ENCODE measurements at places on chromosomes 2 and 18.

DNA sequence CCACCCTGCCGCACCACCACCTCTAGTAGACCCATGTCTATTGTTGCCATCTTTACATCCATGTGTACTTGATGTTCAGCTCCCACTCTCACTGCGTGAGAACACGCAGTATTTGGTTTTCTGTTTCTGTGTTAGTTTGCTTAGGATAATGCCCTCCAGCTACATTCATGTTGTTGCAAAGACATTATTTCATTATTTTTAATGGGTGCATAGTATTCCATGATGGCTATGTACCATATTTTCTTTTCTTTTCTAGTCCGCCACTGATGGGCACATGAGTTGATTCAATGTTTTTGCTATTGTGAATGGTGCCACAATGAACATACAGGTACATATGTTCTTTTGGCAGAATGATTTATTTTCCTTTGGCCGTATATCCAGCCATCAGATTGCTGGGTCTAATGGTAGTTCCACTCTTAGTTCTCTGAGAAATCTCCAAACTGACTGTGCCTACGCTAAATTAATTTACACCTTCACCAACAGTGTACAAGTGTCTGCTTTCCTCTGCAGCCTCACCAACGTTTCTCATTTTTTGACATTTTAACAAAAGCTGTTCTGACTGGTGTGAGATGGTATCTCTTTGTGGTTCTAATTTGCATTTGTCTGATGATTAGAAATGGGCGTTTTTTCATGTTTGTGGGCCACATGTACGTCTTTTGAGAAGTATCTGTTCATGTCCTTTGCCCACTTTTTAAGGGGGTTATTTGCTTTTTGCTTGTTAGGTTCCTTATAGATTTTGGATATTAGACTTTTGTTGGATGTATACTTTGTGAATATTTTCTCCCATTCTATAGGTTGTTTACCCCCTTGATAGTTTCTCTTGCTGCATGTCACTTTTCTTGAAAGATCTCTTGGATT, 10.5 kb upstream of the ZNF513 start:
- peaks cover 32% of the 10 kb centered on the region for H3K4me1 ChIP-seq
- no peak overlapping the region for H3K4me3 ChIP-seq
- no peak for DNase-seq
- H3K27me3 ChIP-seq: no peaks in the 10 kb centered on the region
- H3K27ac ChIP-seq: peak overlapping the region; percentile 75
- H3K36me3 ChIP-seq: peaks cover 72% of the 10 kb centered on the region

- H3K4me1 ChIP-seq: peaks cover 2% of the 10 kb centered on the region
- no peaks in the 10 kb centered on the region for H3K27me3 ChIP-seq
- no peaks in the 10 kb centered on the region for H3K36me3 ChIP-seq
- DNase-seq: no peak
Measured at GRCh38 chr2:48434101-48434500, 95.9 kb upstream of the STON1 start.

DNA sequence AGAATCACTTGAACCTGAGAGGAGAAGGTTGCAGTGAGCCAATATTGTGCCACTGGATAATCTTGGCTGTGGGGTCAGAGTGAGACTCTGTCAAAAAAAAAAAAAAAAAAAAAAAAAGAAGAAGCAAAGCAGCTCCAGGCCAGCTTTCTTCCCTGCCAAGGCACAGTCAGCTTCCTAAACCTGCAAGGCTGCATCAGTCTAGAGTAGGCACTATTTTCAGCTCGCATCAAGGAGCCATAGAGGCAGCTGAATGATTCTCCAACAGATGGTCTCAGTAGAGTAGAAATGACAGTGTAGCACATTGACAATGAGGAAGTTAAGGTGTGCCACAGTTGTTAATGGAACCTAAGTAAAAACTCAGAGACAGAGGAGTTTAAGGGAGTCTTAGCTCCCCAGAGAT, 35.6 kb downstream of the BMP10 start:
- H3K4me1 ChIP-seq: peaks cover 65% of the 10 kb centered on the region
- H3K36me3 ChIP-seq: no peaks in the 10 kb centered on the region
- no peak for DNase-seq
- H3K27ac ChIP-seq: no peak overlapping the region
- no peak overlapping the region for H3K4me3 ChIP-seq

GRCh38 chr2:237742614-237743013, 56.0 kb upstream of the RBM44 start:
- DNase-seq: no peak
- peak overlapping the region; percentile 87 for H3K27ac ChIP-seq
- peaks cover 52% of the 10 kb centered on the region for H3K4me1 ChIP-seq
- peaks cover 79% of the 10 kb centered on the region for H3K36me3 ChIP-seq

- H3K4me1 ChIP-seq: no peaks in the 10 kb centered on the region
- H3K27ac ChIP-seq: no peak overlapping the region
- no peak overlapping the region for H3K4me3 ChIP-seq
- no peaks in the 10 kb centered on the region for H3K36me3 ChIP-seq
Measured at GRCh38 chr18:50453732-50454131, 78.9 kb downstream of the SKA1 start.

DNA sequence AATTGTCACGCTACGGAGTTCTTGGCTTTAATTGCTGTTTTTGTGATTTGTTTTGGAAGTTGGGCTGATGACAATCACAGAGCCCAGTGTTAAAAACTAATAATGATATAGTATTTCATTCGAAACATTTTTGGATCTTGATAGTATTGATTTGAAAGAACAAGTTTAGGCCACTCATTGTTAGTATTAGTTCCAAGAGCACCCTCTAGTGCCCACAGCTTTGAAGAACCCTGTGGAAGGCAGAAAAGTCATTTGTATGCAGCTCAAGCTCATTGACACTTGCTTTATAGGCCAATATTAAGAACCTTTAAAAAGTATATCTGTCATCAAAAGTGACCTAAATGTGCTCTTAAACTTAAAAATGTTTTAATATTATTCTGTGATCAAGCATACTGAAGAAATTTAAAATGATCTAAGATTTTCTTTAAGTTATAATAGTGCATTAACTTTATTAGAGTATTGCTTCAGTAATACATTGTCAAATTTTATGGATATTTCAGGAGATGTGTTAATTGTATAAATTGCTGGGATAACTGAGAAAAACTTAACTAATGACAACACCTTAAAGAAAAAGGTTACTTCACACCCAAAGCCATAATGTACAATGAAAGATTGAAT, 191.0 kb downstream of the GRB14 start:
- no peaks in the 10 kb centered on the region for H3K4me1 ChIP-seq
- no peak for DNase-seq
- H3K27ac ChIP-seq: no peak overlapping the region
- no peaks in the 10 kb centered on the region for H3K27me3 ChIP-seq
- H3K36me3 ChIP-seq: no peaks in the 10 kb centered on the region

DNA sequence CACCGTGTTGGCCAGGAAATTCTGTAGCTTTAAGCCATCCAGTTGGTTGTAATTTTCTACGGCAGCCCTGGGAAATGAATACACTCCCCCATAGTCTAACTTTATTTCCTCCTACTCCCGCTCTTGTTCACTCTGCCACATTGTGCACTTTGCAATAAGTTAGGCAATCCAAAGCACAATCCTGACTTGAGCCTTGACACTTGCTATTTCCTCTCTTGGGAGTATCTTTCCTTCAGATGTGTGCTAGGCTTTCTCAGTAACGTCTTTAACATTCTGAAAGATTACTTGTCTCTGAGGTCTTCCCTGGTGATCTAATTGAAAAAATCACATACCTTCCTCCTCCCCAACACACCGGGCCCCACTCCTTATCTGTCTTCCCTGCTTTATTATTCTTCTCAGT, 65.9 kb upstream of the RAB27B start:
- no peaks in the 10 kb centered on the region for H3K4me1 ChIP-seq
- DNase-seq: no peak
- peaks cover 8% of the 10 kb centered on the region for H3K27me3 ChIP-seq
- no peaks in the 10 kb centered on the region for H3K36me3 ChIP-seq

DNA sequence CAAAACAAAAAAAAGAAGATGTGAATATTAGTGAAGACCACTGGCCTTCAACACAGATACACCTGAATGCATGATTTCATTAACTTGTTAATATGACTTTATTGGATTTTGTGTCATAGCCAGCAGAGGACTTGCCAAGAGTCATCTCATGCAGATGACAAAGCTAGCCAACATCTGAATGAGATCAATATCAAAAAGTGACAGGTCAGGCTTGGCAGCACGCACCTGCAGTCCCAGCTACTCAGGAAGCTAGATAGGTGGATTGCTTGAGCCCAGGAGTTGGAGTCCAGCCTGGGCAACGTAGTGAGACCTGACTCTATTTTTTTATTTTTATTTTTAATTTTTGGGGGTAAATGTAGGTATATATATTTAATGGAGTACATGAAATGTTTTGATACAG, 54.5 kb upstream of the TGIF1 start:
- H3K4me3 ChIP-seq: no peak overlapping the region
- H3K36me3 ChIP-seq: no peaks in the 10 kb centered on the region
- H3K27me3 ChIP-seq: no peaks in the 10 kb centered on the region
- H3K27ac ChIP-seq: no peak overlapping the region
- H3K4me1 ChIP-seq: no peaks in the 10 kb centered on the region

DNA sequence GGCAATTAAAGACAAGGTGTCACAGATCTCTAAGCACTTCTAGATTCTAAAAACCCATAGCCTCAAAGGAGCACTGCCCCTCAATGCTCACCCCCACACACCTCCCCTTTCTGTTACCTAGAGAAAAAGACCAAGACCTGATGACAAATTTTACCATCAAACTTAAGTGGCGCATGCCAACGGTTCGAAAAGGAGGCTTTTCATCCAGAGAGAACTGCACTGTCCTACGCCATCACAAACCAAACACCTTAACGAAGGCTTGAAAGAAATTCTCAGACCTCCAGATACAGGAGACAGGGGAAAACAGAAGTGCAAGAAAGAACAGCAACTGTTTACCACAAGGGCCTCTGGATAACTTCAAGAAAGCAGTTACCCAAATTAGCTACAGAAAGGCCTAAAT, 2.0 kb upstream of the ZC3H6 start:
- peaks cover 4% of the 10 kb centered on the region for H3K36me3 ChIP-seq
- H3K4me1 ChIP-seq: peaks cover 16% of the 10 kb centered on the region
- H3K4me3 ChIP-seq: peak overlapping the region; percentile 24
- H3K27ac ChIP-seq: no peak overlapping the region
- no peaks in the 10 kb centered on the region for H3K27me3 ChIP-seq
- no peak for DNase-seq

DNA sequence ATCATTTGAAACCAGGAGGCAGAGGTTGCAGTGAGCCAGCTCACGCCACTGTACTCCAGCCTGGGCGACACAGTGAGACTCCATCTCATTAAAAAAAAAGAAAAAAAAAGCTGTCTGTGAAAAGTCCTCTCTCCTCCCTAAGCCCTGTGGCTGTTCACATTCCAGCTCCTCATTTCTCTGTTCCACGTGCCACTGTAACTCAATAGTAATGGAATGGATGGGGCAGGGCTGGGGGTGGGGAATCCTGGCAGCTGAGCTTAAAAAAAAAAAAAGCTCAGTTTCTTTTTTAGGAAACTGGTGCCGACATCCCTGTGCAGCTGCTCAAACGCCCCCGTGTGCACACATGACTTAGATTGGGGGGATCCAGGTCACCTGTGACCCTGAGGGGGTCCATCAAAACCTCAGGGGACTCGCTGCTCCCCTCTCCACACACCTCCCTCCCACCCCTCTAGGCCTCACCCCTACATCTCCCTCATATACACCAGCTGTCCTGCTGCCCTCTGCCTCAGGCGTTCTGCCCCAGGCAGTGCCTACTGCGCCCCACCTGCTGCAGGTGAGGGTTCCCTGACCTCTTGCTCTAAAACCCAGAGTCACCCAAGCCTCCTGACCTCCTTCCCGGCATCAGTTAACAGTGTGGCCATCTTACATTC, 255.4 kb downstream of the AGAP1 start:
- H3K36me3 ChIP-seq: no peaks in the 10 kb centered on the region
- no peak for DNase-seq
- H3K27ac ChIP-seq: no peak overlapping the region

- no peak for DNase-seq
- no peak overlapping the region for H3K4me3 ChIP-seq
- H3K27me3 ChIP-seq: no peaks in the 10 kb centered on the region
- H3K4me1 ChIP-seq: peaks cover 25% of the 10 kb centered on the region
- H3K27ac ChIP-seq: no peak overlapping the region
Measured at GRCh38 chr18:35247412-35248249, 6.8 kb downstream of the ZNF397 start.

- peaks cover 47% of the 10 kb centered on the region for H3K4me1 ChIP-seq
- DNase-seq: no peak
- H3K27ac ChIP-seq: no peak overlapping the region
- no peak overlapping the region for H3K4me3 ChIP-seq
Measured at GRCh38 chr18:78641689-78642231, 337.9 kb upstream of the SALL3 start.

DNA sequence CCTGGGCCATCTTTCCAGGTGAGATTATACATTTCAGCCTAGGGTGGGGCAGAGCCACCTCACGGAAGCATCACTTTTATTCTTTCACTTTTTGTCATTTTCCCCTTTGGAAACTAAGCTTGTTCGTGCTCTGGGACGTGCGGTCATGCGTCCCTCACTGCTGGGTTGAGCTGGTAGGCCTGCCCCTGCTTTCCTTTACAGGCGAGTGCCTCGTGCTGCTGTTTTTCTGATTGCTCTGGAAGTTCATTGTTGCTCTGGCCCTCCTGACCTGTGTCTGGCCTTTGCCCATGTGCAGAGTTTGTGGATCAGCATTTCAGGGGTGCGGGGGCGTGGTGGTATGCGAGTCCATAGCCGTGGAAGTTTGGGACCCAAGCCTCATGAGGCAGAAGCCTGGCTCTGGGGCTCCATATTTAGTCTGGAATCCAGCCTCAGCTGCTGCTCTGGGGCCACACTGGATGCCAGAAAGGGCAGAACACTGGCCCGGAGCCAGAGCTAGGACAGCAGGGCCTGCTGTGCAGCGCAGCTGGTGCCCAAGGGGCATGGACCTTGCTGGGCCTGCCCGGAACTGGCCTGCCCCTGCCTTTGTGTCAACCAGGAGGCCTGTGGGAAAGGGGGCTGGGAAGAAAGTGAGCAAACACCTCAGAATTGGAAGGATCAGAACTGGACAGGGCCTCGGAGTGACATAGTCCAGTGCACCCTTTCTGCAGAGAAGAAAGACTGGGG, 51.1 kb downstream of the CTIF start:
- no peaks in the 10 kb centered on the region for H3K36me3 ChIP-seq
- no peak for DNase-seq
- no peaks in the 10 kb centered on the region for H3K27me3 ChIP-seq
- no peak overlapping the region for H3K4me3 ChIP-seq
- H3K4me1 ChIP-seq: no peaks in the 10 kb centered on the region
- no peak overlapping the region for H3K27ac ChIP-seq

- H3K4me3 ChIP-seq: peak overlapping the region; percentile 52
- peaks cover 56% of the 10 kb centered on the region for H3K4me1 ChIP-seq
- DNase-seq: no peak
- H3K27ac ChIP-seq: peak overlapping the region; percentile 28
- H3K36me3 ChIP-seq: no peaks in the 10 kb centered on the region
Measured at GRCh38 chr2:8575834-8576423, 105.9 kb upstream of the ID2 start.

- DNase-seq: no peak
- H3K27me3 ChIP-seq: no peaks in the 10 kb centered on the region
- H3K4me3 ChIP-seq: no peak overlapping the region
- peaks cover 12% of the 10 kb centered on the region for H3K36me3 ChIP-seq
- no peak overlapping the region for H3K27ac ChIP-seq
- peaks cover 6% of the 10 kb centered on the region for H3K4me1 ChIP-seq
Measured at GRCh38 chr2:232293191-232293590, 85.4 kb upstream of the ALPP start.

GRCh38 chr2:70094978-70095719, 7.9 kb downstream of the PCBP1 start:
- peak; percentile 59 for DNase-seq
- peak overlapping the region; percentile 63 for H3K4me3 ChIP-seq
- peaks cover 56% of the 10 kb centered on the region for H3K4me1 ChIP-seq
- H3K27me3 ChIP-seq: no peaks in the 10 kb centered on the region
- peak overlapping the region; percentile 93 for H3K27ac ChIP-seq
- H3K36me3 ChIP-seq: peaks cover 8% of the 10 kb centered on the region

All from activated T-cell treated with anti-CD3 and anti-CD28 coated beads, Interleukin-2, amount 50 U/mL, for 24 hours (primary cell).